AG04449 (cell line): ENCODE measurements at places on chromosomes 1 and 21.

DNA sequence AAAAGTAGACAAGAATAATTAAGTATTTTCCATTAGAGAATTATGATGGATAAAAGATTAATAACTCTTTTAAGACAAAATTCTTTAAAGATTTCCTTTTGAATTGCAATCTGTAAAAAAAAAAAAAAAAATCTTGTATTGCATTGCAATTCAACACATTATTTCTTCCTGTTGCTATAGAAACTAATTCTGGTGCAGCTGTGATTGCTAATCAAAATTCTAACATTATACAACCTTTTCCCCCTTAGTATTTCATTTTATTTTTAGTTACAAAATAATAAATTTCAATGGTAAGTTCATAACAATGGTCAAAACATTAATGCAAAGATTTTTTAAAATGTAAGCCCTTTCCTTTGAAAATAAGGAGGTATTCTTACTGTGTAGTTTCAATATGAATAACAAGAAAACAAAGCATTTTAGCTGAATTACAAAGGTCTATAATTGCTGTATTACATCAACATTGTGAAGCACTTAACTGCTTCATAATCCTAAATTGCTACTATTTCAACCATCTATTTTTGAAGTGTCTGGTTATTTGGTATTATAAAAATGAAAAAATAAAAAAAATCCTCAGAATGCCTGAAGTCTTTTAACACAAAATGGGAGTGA lies 135.0 kb downstream of the SYT14 start:
- DNase-seq, result no peak

DNA sequence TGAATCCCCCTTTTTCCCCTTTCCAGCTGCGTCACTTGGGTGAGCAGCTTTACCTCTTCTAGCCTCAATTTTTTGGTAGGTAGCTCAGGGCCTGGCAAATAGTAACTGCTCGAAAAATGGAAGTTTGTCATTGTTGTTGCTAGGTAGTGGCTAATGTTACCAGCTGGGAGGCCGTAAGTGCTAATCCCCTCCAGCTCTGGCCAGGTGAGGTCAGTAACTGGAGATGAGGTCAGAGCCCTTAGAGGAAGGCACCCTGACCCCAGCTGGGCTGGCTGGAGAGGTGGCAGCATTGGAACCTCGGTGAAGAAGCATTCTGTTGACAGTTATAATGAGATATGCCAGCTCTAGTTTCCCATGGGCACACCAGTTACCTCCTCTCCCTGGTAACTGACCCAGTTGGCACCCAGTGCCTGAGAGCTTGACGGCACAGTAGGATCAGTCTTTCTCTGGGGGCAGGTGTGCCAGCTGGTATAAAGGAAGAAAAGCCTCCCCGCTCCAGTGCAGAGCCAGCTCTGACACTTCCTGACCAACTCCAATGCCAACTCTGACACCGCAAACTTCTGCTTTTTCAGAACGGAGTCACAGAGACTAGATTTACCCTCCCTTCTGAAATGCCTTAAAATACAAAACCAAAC lies 35.0 kb upstream of the SLC2A1 start:
- DNase-seq, result no peak

DNA sequence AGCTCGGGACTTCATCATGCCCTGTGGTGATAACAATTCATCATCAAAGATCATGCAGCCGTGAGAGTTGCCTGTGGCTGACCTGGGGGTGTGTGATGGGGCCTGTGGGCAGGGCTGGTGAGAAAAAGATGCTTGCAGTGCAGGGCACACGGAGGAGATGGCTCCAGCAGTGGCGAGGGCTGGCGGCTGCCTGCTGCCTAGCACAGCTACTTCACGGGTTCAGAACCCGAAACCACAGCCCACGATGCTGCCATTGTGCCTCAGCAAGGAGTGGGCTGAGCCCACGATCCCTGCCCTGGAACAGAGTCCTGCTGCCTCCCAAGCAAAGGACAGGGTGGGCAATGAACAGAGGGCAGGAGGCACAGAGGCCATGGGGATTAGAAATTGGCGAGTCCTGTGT lies 631 bp upstream of the KRTAP10-9 start:
- DNase-seq, result no peak

DNA sequence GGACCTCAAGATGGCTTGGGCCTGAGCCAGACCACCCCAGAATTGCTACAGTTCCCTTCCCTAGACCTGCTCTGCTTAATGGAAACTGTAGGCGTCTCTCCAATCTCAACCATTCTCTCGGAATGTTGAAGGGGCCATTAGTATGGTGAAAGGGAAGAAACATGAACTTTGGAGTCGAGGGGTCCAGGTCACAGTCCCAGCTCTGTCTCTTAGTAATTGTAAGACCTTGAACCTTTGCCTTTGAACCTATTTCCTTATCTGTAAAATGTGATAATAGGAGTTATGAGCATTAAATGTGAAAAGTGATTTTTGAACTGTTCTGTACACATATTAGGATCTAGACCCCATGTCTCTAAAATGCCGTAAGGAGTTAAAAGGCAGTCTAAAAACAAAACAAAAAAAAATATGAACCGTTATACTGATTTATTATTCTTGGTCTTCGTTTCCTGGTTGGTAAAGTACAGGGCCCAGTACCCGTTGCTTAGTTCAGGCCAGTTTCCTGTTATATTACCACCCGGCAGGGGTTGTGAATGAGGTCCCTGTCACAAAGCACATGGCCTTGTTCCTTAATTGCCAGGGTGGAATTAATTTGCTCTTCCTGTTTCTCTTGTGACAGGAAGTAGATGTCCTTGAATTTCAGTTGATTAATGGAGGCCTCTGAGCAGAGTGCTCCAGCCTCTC lies 42.3 kb downstream of the TCEANC2 start:
- no peak for DNase-seq

DNA sequence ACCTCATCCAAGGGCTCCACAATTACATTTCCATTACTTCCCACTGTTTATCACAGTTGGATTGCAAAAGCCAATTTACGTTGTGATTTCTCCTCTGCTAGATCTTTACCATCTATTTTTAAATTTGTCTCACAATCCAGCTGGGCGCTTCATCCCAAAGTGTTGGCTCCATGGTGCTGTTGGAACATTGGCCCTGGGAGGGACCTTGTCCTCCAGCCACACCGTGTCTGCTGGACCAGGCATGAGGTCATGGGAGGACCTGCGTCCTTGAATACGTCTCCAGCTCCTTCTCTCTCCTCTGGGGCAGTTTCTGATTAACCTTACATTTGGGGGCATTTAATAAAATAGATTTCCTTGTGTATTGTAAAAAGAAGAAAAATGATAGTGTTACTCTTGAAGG lies 125.4 kb downstream of the KCNJ6 start:
- DNase-seq, result no peak

GRCh38 chr1:26359981-26360806 lies 6.3 kb upstream of the CRYBG2 start:
- DNase-seq, result no peak

DNA sequence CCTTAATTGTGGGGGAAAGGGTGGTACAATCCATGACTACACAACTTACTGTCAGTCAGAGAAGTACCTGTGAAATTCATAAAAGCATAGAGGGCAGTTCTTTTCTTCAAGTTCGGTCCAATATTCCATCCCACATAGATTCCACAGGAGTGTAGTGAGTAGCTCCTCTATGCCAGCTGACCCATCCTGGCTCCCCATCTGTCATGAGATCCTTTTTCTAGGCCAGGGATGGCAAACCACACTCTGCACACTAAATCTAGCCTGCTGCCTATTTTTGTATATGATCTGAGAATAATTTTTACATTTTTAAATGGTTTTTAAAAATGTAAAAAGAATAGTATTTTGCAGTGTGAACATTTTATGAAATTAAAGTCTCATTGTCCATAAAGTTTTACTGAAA lies 107.0 kb upstream of the TSPAN2 start:
- no peak for DNase-seq

GRCh38 chr1:91833946-91834345 lies 52.0 kb downstream of the TGFBR3 start:
- DNase-seq, result no peak

DNA sequence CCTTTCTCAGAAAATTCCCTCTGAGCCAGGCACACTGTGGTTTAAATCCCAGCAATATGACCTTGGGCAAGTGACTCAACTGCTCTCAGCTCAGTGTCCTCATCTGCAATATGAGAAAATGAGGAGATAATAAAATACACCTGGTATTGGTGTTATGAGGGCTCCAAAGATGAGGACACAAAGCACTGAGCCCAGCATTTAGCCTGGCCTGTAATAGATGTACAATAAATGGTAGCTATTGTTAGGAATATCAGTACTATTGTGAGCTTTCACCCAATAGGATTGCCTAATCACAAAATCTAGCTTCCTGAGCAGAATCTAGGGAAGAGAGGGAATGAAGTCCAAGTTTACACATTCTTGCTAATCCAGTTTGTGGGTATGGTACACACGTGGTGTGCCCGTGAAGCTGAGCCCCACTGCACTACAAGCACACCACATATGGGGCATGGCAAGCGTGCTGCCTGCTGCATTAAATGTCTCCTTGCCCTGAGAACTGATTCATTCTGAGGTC lies 24.3 kb upstream of the SLC30A1 start:
- DNase-seq, result no peak

DNA sequence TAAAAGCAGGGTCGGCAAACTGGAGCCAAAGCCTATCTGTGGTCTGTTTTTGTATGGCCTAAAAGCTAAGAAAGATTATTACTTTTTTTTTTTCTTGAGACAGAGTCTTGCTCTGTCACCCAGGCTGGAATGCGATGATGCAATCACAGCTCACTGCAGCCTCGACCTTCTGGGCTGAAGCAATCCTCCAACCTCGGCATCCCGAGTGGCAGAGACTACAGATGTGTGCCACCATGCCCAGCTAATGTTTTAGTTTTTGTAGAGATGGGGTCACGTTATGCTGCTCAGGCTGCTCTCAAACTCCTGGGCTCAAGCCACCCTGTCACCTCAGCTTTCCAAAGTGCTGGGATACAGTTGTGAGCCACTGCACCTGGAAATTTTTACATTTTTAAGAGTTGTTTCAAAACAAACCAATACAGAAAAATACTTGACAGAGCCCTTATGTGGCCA lies 6.5 kb upstream of the GLRX2 start:
- no peak for DNase-seq

DNA sequence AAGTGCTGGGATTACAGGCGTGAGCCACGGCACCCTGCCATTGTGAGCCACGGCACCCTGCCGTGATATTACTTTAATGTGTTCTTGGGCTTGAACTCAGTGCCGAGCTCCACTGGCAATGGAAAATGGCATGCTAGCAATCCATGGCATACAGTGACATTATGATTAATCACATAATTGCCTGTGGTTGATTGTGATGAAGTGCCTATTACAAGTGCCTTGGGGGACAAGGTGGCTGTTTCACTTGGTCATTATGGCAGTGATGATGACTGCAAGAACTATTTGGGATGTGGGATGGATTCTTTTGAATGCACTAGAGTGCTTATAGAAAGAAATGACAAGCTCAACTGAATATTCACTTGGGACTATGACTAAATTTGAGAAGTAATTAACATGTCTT lies 22.3 kb upstream of the HPCAL4 start:
- no peak for DNase-seq

GRCh38 chr1:147723691-147724323 lies 36.6 kb downstream of the GJA5 start:
- no peak for DNase-seq
